MG63 (cell line): ENCODE measurements at places on chromosomes 7 and 10.

- no peak for DNase-seq
These were observed 438.6 kb upstream of the PFKP start for GRCh38 chr10:2628705-2629104.

GRCh38 chr10:126629925-126630624, 40.4 kb downstream of the C10orf90 start:
- no peak for DNase-seq

- no peak for DNase-seq
These were observed 42.0 kb upstream of the PTF1A start for GRCh38 chr10:23150091-23150490.

DNA sequence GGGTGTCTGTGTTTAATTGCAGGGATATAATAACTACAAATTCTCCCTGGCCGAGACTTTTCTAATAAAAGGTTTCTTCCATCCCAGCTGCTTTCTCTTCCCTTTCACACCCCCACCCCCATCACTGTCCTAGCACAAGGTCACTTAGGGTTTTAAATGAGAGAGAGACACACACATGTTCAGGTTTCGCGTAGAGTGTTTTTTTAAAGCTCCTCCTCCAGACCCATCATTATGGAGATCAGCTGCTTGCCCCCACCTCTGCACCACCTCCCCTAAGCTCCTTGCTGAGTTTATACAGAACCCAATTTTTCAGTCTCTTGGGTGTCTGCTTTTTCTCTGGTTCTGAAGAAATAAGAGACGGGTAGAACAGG, 18.6 kb downstream of the LRMDA start:
- no peak for DNase-seq

DNA sequence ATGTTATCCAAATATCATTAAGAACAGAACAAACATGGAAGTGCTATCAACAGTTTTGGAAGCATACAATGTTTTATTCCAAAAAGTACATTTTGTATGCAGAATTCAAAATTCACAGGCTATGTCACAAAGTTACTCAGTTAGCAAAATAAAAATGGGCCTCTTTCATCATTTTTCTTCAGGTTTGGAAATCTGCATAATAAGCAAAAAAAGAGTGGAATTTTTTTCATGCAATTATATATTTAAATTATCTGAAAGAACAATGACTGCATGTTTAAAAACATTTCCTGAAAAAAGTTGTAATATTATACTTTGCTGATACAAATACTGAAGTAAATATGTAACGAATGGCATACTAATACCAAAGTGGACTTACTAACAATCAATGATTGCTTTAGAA, 161.2 kb upstream of the MBL2 start:
- no peak for DNase-seq

DNA sequence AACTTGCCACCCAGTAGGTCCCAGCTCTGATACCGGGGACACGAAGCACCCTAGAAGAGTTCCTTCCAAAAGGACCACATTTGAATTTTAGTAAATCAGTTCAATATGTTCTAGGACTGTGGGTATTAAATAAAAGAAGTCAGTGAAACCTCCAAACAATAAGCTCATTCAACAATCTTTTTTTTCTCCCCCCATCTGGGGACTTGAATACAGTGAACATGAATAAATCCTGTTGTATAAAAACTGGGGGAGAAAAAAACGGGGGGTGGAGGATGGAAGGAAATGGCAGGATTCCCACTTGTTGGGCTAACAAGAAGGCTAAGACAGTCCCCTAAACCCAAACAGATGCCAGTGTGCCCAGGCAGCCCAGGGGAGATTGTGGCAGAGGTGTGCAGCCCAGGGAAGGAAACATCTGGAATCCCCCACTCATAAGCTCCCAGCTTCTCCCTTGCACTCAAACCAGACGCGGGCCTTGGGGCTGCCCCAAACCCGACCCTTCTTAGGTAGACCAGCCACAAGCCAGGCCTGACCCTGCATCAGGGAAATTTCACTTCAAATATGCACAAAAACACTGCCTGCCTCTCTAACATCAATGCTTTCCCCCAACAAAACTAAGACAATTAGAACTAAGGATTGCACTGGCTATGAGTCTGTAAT, 8.8 kb downstream of the AFAP1L2 start:
- DNase-seq = no peak

- no peak for DNase-seq
These were observed 46.3 kb upstream of the FGFR2 start for GRCh38 chr10:121644501-121644900.

DNA sequence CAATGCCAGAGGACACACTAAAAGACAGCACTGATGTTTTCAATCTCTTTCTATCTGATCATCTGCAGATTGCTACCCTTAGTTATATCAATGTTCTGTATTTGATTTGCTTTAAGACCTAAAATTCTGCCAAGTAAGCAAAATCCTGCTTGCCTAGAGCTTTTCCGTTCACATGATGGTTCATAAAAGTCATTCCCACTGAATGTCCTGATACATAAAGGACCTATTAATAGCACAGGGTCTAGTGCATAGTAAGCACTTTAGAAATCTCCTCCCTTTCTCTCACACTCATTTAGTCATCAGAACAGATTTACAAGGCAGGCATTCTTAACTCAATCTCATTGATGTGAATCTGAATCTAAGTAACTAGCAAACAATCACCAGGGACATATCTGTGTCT, 68.8 kb downstream of the PCGF5 start:
- DNase-seq = no peak

DNA sequence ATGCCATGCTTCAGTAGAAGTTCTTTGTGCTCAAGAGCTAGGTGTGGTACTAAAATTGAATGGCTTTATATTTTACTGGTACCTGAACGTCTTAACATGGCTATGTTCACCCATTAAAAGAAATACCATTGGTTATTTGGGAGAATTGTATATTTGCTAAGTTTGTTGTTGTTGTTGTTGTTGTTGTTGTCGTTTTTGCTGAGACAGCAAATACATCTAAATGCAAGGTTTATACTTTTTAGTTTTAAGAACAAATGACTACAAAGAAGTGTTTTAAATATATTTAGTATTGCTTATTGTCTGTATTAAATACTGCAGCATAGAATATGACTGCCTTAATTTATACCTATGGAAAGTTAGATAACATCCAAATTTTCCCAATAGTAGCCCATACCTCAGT, 66.9 kb downstream of the HECW1 start:
- DNase-seq = no peak

- DNase-seq = no peak
These were observed 297.5 kb upstream of the ZMIZ1 start for GRCh38 chr10:78771260-78771659.

GRCh38 chr10:82411416-82411815, 536.4 kb downstream of the NRG3 start:
- no peak for DNase-seq

- DNase-seq = peak; percentile 13
These were observed 99.6 kb upstream of the BMPER start for GRCh38 chr7:33805630-33806233.

- DNase-seq = no peak
These were observed 189.4 kb upstream of the SHH start for GRCh38 chr7:156001496-156002260.

- no peak for DNase-seq
These were observed 71.1 kb upstream of the SLC39A12 start for GRCh38 chr10:17880601-17881000.
